ENCODE measurements at places on chromosomes 3 and 15. TPM values are rescaled to one million over a fixed set of nuclear protein-coding genes. Genes with fewer than 3 reads are reported as not detected.

The SLC12A1 gene
- total RNA-seq: not detected

The TM4SF18 gene
- 2.7 TPM for total RNA-seq

The WDR76 gene
- total RNA-seq: 12.7 TPM

The HTD2 gene
- 4.8 TPM for total RNA-seq

The GOLGA6C gene
- not detected for total RNA-seq

The CDCP1 gene
- 7.7 TPM for total RNA-seq

The SLC22A13 gene
- 0.13 TPM for total RNA-seq

The TEX9 gene
- total RNA-seq: 4.2 TPM

The IMPG2 gene
- total RNA-seq: 0.44 TPM

The CD200 gene
- 4.0 TPM for total RNA-seq

The PLA2G4F gene
- total RNA-seq: not detected

The EOGT gene
- total RNA-seq: 77.2 TPM

The KIF9 gene
- total RNA-seq: 5.5 TPM

The GJD2 gene
- not detected for total RNA-seq

Data from aortic smooth muscle cell (primary cell).